ENCODE measurements at places on chromosomes 11 and 22.

- no peak for DNase-seq
Observed at GRCh38 chr11:36356201-36356600, 60.1 kb downstream of the PRR5L start.

DNA sequence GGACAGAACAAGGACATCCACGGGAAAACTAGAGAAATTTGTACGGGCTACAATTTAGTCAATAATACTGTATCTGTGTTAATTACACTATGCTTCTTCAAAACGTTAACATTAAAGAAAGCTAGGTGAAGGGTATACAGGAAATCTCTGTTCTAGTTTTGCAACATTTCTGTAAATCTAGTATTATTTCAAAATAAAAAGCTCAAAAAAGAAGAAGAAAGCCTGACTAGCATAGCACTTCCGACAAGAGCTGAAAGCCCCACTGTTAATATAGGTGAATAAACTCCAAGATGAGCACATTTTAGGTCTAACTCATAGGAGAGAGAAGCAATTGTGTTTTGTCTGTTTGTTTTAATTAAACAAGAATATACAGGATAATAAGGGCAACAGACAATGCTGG lies 299.7 kb downstream of the TTC28 start:
- no peak for DNase-seq

GRCh38 chr11:117412653-117413275 lies 85.1 kb downstream of the CEP164 start:
- no peak for DNase-seq

GRCh38 chr11:81444297-81444696 lies 1289.4 kb downstream of the FAM181B start:
- no peak for DNase-seq

DNA sequence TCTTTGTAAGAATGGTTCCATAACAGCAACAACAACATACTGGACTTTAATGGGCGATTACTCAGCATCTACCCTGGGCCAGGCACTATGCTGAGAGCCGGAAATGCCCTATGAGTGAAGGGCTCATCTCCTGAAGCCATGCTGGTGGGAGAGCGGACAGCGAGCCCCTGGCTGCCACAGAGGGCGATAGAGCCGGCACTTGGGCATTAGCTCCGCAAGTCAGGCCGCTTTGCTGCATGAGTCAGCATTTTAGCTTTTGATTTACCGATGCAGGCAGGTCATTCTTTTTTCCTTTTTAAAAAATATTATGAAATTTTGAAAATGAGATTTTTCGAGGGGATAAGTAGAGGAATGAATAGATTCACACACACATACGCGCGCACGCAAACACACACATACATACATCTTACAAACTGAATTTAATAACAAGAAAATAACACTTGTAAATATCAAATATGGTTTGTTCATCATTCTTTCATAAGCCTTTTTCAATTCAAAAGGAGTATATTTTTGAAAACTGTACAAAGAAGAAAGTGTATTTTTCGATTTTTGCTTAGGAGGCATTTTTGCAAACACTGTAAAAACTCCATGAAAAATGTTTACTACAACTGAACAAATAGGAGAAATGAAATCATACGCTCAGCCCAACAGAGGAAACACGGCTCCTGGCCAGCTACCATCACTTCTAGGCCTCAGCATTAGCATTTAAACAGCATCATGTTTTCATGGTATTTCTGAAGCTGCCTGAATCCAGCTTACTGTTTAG lies 667.3 kb downstream of the OPCML start:
- DNase-seq = no peak

DNA sequence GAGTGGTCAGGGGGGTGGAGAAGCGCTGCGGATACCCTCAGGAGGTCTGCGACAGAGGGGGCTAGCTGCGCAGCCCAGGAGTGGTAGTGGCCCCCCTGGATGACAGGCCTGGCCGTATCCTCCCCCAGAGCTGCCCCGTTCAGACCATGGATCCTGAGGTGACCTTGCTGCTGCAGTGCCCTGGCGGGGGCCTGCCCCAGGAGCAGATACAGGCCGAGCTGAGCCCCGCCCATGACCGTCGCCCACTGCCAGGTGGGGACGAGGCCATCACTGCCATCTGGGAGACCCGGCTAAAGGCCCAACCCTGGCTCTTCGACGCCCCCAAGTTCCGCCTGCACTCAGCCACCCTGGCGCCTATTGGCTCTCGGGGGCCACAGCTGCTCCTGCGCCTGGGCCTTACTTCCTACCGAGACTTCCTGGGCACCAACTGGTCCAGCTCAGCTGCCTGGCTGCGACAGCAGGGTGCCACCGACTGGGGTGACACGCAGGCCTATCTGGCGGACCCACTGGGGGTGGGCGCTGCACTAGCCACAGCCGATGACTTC lies 505 bp downstream of the NUDT22 start:
- DNase-seq = no peak

DNA sequence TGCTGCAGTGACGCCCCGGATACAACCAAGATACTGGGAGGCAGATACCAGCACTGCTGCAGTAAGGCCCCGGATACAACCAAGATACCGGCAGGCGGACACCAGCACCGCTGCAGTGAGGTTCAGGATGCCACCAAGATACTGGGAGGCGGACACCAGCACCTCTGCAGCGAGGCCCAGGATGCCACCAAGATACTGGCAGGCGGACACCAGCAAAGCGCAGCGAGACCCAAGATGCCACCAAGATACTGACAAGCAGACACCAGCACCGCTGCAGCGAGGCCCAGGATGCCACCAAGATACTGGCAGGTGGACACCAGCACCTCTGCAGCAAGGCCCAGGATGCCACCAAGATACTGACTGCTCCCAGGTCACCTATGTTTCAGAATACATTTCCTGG lies 225.2 kb downstream of the BRD1 start:
- DNase-seq = no peak

DNA sequence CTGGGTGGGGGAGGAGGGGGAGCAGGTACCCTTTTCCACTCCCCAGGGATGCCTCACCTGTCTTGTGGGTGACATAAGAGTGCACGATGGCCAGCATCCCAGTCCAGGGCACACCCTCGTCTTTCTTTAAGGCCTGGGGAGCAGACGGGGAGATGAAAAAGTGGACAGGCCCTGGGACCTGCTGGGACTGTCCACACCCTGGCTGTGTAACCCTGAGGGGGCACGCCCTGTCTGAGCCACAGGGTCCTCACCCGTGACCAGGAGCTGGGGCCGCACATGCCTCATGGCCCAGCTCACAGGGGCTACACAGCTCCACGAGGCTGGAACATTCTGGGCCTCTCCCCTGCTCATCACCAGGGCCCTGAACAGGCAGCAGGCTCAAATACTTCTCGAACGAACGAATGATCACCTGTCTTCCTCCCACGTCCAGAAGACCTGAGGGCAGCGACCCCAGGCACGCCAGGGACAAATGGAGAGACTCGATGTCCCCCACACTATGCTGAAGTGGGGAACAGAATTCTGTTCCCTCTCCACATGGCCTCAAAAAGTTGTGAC lies 123.9 kb downstream of the PHF21B start:
- DNase-seq = no peak

- DNase-seq = no peak
Observed at GRCh38 chr11:99987821-99988470, 699.1 kb upstream of the ARHGAP42 start.

GRCh38 chr11:17535488-17535887 lies 8.7 kb downstream of the USH1C start:
- no peak for DNase-seq

DNA sequence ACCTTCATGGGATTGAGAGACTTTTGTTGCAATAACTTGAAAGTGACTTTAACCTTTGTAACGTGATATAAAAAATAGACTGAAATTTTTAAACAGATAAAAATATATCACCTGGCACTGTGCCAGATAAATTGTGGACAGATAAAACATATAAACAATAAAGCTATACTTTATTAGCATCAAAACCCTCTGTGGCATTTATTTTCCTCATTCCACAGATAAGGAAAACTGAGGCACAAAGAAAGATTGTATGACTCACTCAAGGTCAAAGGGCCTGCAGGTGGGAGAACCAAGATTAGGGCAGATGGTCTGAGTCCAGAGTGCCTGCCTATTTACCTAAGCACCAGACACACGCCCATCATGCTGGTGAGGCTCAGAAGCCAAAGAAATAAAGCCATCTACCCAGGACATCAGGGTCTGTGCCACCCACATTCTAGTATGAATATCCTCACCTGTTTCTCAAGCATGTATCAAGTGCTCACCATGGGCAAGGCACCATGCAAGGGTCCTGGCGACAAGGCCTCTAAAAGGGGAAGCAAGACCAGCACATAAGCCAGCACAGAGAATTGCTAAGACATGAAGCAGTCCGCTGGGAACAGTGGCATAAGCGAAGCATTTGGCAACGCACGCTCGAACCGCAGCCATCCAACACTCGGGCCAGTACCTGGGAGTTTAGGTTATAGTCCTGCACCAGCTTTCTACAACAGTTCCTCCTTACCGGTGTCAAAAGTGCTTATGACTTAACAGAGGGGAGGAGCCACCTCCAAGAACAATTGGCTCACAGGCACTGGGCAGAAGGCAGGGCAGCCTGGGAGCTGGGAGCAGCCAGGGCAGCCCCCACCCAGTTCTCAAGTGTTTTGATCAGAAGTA lies 17.6 kb downstream of the MYH9 start:
- no peak for DNase-seq

DNA sequence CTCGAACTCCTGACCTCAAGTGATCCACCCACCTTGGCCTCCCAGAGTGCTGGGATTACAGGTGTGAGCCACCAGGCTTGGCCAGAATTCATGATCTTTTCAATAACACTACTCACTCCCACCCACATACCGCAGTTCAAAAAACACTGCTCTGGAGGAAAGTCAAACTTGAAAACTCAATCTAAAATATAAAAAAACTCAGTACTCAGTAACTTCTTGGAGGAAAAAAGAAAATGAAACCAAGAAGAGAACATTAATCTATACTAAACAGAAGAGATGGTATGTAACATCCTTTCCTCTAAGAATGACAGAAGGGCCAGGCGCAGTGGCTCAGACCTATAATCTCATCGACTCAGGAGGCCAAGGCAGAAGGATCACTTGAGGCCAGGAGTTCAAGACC lies 58.3 kb downstream of the MRTFA start:
- no peak for DNase-seq

- DNase-seq = no peak
Observed at GRCh38 chr11:83836883-83837654, 550.9 kb upstream of the CCDC90B start.

- DNase-seq = no peak
Observed at GRCh38 chr11:29009426-29009825, 901.2 kb downstream of the METTL15 start.

GRCh38 chr22:37943825-37944198 lies 9.6 kb downstream of the C22orf23 start:
- no peak for DNase-seq

- no peak for DNase-seq
Observed at GRCh38 chr22:38228326-38228872, 26.6 kb downstream of the MAFF start.

DNA sequence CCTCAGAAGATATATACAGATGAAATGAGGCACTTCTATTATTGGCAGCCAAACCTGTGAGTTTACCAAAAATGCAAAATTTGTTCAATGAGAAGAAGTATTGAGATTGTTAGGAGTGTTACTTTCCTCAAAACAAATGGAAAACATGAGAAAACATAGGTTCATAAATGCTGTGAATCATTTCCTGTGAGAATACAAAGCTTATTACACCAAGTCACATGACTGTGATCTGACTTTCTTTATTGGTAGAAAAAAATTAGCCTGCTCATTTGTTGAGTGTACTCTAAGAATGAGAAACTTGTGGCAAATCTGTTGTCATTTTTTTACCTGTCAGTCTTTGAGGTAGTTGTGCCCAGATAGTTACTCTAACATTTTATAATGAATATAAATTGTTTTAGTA lies 215.1 kb downstream of the TMEM135 start:
- DNase-seq = no peak

DNA sequence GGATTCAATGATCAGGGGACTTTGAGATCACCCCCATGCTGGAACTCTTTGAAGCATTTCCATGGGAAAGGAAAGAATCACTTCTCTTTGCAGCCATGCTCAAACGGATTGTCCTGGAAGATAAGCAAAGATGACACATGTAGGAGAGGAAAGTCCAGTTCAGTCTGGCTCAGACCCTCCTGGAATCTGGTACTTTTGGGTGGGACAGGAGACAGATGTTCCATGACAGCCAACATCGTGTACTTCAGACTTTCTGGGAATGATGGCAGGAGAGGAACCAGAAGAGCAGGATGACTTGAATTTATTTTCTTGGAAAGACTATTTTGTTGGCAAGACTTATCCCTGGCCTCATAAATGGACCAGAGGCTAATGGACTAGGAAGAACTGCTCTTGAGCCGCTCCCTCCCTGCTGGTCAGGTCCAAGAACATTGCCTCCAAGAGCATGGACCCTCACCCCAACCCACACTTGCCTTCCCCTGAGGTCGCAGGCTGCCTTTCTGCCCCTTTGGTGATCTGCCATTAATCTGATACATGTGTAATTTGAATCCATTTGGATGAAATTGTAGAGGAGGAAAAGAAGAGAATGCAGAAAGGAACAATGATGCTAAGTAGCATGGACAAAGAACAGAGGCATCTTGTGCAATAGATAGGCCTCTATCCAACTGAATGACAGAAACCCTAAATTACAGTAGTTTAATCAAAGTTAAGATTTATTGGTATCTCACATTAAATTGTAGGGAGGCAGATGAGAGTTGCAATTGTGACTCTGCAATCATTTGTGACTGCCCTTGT lies 201.0 kb downstream of the SNX19 start:
- no peak for DNase-seq

DNA sequence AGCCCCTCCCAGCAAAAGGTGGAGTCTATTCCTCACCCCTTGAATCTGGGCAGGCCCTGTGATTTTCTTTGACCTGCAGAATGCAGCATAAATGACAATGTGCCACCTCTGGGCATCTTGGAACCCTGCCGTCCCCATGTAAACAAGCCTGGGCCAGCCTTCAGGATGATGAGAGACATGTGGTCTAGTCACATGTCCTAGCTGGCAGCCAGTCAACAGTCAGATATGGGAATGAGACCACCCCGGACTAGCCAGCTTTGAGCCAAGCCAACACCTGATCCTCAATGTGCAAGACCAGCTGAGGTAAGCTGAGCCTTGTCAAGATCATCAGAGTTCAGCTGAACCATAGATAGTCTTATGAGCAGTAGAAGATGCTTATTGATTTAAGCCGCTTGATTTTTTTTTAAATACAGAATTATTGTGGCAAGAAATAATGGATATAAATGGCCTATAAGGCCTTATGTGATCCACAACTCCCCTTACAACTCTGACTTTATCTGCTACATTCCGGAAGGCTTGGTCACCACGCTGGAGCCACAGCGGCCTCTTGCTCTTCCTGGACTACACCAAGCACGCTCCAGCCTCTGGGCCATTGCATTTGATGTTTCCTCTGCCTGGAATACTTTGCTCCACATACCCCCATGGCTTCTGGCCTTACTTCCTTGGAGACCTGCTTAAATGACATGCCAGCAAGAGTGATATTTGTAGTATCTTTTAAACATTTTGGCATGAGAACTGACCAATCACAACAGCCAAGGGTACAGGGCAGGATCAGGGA lies 225.9 kb upstream of the SESN3 start:
- no peak for DNase-seq

GRCh38 chr11:75240311-75241035 lies at the start of gene TPBGL:
TPBGL (plus strand) TSS chr11:75240774; CDS start chr11:75241050, 276 bp downstream.
- DNase-seq = no peak

Measured in activated T-helper 1 cell treated with Interleukin-2 at 50 U/mL for 16 hours (primary cell).